ENCODE measurements at places on chromosomes 16 and 17. TPM values are rescaled to one million over a fixed set of nuclear protein-coding genes. Genes with fewer than 3 reads are reported as not detected.

DNA sequence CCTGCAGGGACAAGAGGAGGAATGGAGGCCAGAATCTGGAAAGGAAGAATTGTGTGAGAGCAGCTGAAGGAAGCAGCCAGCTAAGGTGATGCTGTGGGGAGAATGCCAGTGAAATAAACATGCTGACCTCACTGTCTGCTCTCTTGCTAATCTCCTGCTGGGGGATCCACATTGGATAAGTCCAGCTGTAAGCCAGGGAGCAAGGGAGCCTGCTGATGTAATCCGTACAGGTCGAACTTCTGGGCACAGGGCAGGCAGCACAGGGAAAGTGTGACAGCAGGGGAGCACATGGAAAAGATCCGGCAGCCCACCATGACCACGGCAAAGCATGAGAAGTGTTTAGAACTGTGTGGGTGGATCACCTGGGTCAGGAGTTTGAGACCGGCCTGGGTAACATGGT lies 7.5 kb upstream of the XPO6 start:
- no peak overlapping the region for H3K27ac ChIP-seq
- H3K27me3 ChIP-seq = no peaks in the 10 kb centered on the region
- no peak overlapping the region for H3K4me3 ChIP-seq
- H3K36me3 ChIP-seq = no peaks in the 10 kb centered on the region
- no peaks in the 10 kb centered on the region for H3K4me1 ChIP-seq

DNA sequence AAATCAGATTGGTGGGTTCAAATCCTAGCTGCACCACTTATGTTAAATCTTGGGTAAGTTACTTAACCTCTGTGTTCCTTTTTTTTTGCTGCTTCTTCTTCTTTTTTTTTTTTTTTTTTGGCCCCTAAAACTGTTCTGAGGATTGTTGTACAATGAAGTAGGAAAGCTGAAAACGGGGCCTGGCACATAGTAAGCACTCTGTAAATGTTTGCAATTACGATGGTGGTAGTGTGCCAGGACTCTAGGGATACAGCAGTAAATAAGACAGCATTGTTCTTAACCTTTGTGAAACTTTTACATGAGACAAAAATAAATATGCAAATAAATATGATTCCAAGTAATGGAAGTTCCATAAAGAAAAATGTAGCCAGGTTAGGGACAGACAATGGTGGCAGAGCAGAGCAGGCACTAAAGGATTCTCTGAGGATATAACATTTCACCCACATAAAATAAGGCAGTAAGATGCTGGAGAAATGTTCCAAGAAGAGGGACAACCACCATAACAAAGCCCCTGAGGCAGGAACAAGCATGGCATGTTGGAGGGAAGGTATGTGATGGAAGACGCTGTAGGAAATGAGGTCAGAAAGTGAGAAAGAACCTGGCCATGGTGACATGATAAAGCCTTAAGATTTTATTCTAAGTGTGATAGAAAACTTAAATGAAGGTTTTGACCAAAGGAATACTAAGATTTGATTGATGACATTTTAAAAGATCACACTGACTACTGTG lies 127.3 kb downstream of the NLK start:
- H3K27ac ChIP-seq = no peak overlapping the region
- no peaks in the 10 kb centered on the region for H3K4me1 ChIP-seq
- H3K4me3 ChIP-seq = no peak overlapping the region
- no peak for DNase-seq

GRCh38 chr17:77935121-77935571 lies 23.4 kb upstream of the TNRC6C start:
- no peaks in the 10 kb centered on the region for H3K36me3 ChIP-seq
- H3K27ac ChIP-seq = no peak overlapping the region
- no peaks in the 10 kb centered on the region for H3K4me1 ChIP-seq

Gene ZNF319
- total RNA-seq = 16.3 TPM

Gene TMEM88
- total RNA-seq = 3.5 TPM

DNA sequence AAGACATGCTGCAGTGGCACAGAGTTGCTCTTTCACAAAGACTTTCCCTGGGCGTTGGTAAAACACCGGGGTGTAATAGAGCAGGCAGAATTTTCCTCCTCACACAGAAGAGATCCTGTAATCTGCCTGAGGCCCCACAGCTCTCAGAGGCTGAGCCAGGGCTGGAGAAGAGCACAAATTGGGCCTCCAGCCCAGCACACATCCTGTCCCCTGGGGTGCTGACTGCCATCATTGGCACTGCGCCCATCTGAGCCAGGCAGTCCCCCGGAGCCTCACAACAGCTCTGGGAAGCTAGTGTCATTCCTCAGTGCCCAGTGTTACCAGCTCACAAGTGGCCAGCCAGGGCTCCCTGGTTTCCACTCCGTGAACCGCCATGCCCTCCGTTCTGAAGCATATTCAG lies 119.4 kb downstream of the SOCS1 start:
- DNase-seq = peak; percentile 84
- H3K4me3 ChIP-seq = peak overlapping the region; percentile 52
- peaks cover 64% of the 10 kb centered on the region for H3K4me1 ChIP-seq
- H3K27ac ChIP-seq = peak overlapping the region; percentile 94

DNA sequence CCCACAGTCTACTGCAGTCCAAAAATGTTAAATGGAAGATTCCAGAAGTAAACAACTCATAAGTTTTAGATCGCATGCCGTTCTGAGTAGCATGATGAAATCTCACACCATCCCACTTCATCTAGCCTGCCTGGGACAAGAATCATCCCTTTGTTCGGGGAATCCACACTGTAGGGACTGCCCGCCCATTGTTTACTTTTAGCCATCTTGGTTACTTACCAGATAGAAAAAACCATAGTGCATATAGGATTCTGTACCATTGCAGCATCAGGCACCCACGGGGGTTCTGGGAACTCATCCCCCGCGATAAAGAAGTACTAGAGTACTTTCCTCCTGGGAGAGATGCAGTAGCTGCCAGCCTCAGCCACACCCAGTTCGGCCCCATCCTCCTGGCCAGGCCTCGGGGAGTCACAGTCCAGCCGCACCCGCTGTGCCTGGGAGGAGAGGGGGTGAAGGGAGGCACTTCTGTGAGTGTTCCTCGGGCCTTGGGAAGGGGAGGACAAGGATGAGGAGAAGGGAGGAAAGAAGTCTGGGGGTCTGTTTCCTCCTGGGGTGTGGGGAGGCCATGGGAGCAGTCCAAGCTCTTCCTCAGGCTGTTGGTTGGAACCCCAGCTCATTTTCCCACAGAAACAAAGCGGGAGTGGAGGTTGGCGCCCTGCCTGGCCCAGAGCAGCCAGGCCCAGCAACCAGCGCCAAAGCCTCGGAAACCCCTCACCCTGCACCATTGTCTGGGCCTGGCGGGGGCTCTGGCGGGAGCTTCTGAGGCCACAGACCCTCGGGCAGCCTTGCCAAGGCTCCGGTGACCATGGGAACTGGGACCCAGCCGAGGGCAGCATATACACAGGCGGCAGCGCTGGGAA lies 8.9 kb downstream of the TRIM47 start:
- DNase-seq = peak; percentile 70
- H3K4me3 ChIP-seq = peak overlapping the region; percentile 35
- H3K36me3 ChIP-seq = peaks cover 17% of the 10 kb centered on the region
- H3K27ac ChIP-seq = peak overlapping the region; percentile 81
- H3K4me1 ChIP-seq = peaks cover 20% of the 10 kb centered on the region

DNA sequence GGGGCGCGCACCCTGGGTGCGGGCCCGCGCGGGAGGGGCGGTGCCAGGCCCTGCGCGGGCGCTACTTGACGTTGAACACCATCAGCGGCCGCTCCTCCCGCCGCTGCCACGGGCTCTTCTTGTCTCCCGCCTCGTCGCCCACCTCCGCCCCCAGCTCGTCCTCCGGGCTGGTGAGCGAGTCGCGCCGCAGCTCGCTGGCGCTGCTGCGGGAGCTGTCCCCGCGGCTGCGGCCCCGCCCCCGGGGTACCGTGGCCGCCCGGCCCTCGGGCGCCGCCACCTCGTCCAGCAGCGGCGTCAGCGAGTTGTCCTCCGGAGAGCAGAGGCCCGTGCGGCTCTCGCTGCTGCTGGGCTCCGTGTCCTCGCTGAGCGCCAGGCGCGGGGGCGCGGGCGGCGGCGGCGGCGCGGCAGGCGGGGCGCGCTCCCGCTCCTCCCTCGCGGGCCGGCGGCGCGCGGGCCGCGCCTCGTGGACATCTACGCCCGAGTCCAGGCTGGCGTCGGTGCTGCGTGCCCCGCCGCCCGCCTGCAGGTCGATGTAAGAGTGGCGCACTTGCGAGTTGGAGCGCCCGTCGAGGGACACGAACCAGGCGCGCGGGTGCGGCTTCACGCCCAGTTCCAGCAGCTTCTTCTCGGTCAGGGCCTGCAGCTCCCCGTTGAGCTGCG lies 8.7 kb downstream of the GRN start:
- no peak for DNase-seq
- no peak overlapping the region for H3K27ac ChIP-seq
- no peak overlapping the region for H3K4me3 ChIP-seq
- no peaks in the 10 kb centered on the region for H3K27me3 ChIP-seq

DNA sequence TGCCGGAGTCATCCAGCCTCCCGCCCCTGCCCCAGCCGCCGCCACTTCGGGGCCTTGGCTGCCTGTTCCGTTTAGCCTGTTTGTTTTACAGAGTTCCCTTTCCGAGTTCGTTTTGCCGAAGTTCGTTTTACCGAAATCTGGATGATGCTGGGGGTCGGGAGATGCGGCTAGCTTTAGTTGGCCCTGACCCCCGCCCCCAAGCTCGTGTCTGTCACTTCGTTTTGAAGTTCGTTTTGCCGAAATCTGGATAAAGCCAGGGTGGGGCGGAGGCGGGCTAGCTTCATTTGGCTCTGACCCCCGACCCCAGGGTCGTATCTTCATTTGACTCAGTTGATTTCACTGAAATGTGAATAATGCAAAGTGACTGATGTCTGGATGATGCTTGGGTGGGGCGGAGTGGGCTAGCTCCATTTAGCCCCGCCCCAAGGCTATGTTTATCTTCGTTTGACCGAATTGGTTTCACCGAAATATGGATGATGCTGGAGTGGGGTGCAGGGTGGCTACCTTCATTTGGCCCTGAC lies 591 bp downstream of the PSMD7 start:
- DNase-seq = peak; percentile 26
- H3K27me3 ChIP-seq = no peaks in the 10 kb centered on the region
- peak overlapping the region; percentile 84 for H3K4me3 ChIP-seq

Gene ABCA9
- 7.8 TPM for total RNA-seq

DNA sequence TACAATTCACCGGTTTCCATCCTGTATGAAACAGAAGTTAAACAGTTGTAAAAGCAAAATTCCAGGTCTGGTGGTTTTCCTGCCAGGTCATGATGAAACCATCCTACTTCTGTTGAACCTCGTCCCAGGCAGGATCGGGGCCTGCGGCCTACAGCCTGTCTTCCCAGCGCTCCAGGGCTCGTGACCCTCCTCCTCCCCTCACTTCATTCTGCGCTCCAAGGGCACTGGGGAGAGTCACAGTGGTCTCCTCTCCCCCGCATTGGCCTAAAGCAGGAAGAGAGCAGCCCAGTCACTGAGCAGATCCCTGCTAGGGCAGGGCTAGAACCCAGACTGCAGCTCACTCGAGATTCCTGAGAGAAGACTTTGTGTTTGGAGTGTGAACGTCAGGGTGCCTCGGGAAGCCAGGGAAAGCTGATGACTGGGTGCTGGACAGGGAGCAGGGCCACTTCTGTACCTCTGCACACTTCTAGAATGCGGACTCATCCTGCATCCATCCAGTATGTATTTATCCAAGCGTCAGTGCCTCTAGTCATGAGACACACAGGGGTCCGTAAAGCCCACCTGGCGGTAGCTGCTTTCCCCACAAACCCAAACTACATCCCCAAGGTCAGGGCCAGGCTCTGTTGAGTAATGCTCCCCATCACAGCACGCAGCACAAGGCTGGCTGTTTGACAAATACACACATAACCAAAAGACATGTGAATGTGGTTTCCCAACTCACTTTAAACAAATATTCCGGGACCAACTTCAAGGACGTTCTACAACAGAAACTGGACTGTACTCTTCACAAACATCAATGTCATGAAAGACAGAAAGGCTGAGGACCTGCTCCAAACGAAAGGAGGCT lies 1.7 kb upstream of the ITGAE start:
- H3K36me3 ChIP-seq = peaks cover 16% of the 10 kb centered on the region
- no peak overlapping the region for H3K4me3 ChIP-seq
- no peak overlapping the region for H3K27ac ChIP-seq
- DNase-seq = no peak
- no peaks in the 10 kb centered on the region for H3K27me3 ChIP-seq
- no peaks in the 10 kb centered on the region for H3K4me1 ChIP-seq

DNA sequence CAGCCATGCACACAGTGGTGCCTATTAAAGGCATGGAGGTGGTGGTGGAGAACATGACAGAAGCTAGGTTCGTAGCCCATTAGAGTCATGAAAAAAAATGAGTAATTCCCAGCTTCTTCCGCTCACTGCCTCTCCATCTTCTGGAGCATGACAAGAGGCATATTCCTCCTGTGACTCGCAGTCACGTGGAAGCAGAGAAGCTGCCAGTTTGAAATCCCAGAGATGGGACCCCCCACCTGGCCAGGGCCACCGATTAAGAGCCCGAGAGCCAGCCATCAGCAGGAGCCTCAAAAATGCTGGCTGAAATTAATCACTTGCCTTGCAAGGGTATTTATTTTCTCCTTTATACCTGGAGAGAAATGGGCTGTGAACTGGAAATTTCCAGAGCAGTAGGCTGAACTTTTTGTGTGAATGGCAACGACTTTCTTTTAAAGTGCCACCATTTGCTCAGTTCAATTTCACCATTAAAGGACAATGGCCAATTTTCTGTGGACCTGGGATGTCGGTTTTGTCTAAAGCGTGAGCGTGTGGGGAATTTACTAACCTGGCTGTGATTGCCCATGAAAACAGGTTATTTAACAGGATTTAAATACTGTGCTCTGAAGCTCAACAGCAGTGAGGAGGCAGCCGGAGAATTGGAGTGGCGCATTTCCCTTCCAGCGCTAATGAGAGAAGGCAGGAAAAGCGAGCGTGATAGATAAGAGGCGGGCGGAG lies 189.7 kb upstream of the SDK2 start:
- H3K27ac ChIP-seq = no peak overlapping the region
- peaks cover 54% of the 10 kb centered on the region for H3K27me3 ChIP-seq
- H3K36me3 ChIP-seq = no peaks in the 10 kb centered on the region
- no peaks in the 10 kb centered on the region for H3K4me1 ChIP-seq
- DNase-seq = no peak

GRCh38 chr17:51166987-51167931 lies 1.0 kb downstream of the NME2 start:
- peak; percentile 58 for DNase-seq
- H3K27me3 ChIP-seq = no peaks in the 10 kb centered on the region
- peaks cover 78% of the 10 kb centered on the region for H3K36me3 ChIP-seq
- H3K4me3 ChIP-seq = peak overlapping the region; percentile 99

DNA sequence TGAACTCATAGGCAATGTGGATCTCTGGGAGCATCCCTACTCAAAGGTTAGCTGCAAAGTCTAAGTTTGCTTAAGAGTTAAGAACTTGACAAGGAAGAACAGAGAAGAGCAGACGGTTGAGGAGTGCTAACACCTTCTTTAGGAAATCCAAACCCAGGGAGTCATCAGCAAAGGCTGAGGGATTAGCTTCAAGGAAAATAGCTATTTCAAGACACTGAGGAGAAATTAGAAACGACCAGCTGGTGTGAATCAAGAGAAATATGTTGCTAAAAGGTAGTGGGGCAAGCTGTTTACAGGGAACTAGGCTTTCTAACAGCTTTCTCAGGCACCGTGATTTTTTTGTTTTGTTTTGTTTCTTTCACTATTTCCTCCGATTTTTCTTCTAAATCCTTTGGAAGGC lies 90.7 kb downstream of the CDH8 start:
- no peaks in the 10 kb centered on the region for H3K36me3 ChIP-seq
- H3K27me3 ChIP-seq = peaks cover 86% of the 10 kb centered on the region
- DNase-seq = no peak
- H3K4me3 ChIP-seq = no peak overlapping the region
- H3K4me1 ChIP-seq = no peaks in the 10 kb centered on the region
- H3K27ac ChIP-seq = no peak overlapping the region

- peaks cover under 1% of the 10 kb centered on the region for H3K4me1 ChIP-seq
- peak; percentile 39 for DNase-seq
- no peaks in the 10 kb centered on the region for H3K36me3 ChIP-seq
- no peaks in the 10 kb centered on the region for H3K27me3 ChIP-seq
- no peak overlapping the region for H3K4me3 ChIP-seq
Measured at GRCh38 chr17:78769196-78769773, 12.8 kb downstream of the CYTH1 start.

Measured in MCF 10A (cell line).